ENCODE measurements at places on chromosomes 11 and 22.

- DNase-seq: no peak
These were observed 65.4 kb downstream of the MTMR3 start for GRCh38 chr22:29948385-29948769.

DNA sequence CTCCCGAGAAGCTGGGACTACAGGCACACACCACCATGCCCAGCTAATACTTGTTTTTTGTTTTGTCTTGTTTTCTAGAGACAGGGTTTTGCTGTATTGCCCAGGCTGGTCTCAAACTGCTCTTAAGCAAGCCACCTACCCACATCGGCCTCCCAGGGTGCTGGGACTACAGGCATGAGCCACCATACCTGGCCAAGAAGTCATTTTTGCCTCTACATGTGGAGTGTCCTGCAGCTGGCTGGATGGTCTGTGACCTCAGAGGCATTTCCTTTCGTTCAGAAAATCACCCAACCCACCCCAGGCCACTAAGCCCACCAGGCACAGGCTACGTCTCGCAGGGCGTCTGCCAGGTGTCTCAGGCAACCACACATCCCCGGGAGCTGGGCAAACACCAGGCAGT, 12.8 kb downstream of the SHANK2 start:
- DNase-seq: no peak

DNA sequence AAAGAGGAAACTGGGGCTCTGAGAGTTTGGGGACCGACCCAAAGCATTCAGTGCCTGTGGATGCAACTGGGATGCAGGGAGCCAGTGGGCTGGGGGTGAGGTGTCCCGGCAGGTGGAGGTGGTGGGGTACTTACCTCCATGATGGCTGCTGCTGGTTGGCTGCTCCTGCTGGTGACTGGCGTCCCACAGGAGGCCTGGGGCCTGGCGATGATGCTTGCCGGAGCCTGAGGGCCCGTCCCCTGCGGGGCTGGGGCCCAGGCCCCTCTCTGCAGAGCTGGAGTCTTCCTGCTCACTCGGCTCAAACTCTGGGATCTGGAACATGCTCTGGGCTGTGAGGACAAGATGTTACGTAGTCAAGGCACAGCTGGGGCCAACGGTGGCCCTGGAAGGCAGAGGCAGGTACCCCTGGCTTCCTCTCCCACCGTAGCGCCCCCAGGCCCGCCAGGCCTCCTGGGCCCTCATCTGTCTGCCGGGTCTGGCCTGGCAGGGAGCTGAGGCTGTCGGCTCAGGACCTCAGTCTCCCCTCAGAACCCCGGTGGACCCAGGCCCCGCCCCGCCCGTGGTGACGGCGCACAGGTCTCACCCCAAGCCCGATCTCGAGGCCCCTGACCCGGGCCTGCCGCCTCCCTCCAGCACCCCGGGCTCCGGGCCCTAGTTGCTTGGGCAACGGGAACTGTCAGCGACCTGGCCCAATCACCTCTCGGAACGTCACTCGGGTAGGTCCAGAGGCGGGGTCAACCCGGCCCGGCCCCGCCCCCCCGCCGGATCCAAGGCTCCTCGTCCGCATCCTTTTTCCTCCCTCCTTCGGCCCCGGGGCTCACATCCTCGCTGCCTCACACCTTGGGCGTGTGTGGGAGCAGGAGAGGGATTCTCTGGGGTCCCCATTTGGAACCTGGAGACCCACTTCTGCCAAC, at the start of gene BAD:
Gene BAD (minus strand): TSS at position 618 of the 914 bp plus-strand sequence. CDS start 297 bp downstream, at position 321.
- peak; percentile 92 for DNase-seq

- DNase-seq: no peak
These were observed 115.6 kb downstream of the CSTPP1 start for GRCh38 chr11:47052165-47052564.

DNA sequence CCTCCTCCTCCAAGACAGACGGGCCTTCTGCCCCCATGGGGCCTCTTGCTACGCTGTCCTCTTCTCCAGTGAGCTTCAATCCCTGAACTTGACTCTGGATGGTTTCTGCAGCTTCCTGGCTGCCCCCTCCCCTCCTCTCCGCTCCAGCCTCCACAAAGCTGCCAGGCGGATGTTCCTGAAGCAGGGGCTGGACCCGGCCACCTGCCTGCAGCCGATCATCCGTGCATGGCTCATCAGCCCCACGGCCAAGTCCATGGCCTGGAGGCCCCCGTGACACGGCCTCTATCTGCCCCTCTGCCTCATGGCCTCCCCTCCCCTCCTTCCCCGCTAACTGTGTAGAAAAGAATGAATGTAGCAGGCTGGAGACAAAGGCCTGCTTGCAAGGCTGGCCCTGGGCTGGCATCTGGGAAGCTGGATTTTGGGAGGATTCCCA, 6.8 kb upstream of the SUN2 start:
- DNase-seq: no peak

- DNase-seq: no peak
These were observed 44.8 kb downstream of the GAS2 start for GRCh38 chr11:22711071-22711770.

- peak; percentile 71 for DNase-seq
These were observed 342 bp downstream of the EFCAB6 start for GRCh38 chr22:43811777-43812148.

DNA sequence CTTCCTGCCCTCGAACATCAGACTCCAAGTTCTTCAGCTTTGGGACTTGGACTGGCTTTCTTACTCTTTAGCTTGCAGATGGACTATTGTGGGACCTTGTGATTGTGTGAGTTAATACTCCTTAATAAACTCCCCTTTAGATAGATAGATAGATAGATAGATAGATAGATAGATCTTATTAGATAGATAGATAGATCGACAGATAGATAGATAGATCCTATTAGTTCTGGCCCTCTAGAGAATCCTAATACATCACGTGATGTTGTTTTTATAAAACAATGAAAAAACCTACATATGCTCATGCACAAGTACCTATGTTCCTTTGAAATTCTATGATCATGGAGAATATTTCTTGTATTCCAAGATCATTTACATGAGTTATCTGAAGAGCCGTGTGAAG, 23.9 kb downstream of the APOBEC3H start:
- no peak for DNase-seq

- DNase-seq: peak; percentile 33
These were observed 70.3 kb upstream of the GRK2 start for GRCh38 chr11:67195971-67196456.

GRCh38 chr11:78715639-78716311, 141.1 kb upstream of the NARS2 start:
- peak; percentile 66 for DNase-seq

DNA sequence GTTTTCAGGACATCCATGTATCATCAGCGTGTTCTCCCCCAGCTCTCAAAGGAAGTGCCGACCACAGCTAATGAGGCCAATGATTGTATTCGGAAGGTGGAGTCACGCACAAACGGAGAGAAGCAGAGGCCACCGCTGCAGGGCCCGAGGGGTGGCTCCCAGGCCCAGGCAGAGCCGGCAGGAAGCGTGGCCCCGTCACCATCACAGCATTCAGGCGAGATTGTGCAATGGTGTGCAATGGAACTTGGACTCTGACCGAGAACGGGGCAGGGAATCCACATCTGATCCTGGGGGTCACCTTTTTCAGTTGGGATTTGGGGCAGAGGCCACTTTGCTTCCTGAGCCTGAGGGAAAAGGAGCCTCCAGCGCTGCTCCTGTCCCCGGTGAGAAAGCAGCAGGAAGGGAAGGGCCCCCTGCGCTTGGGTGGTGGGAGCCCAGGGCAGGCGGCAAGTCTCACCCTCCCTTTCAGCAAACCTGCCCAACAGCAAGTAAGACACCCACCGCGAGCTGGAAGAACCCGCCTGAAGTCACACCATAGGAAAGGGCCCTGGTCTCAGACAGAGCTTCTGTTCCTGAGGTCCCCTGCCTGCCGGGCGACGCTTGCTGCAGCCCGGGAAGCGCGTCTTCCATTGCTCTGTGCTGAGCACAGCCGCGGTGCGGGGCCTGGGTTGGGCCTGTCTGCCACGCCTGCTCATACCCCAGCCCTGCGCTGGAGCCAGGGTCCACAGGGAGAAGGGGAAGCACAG, 1430.7 kb downstream of the BRD1 start:
- no peak for DNase-seq

GRCh38 chr11:5059391-5059790, at the start of gene OR52E2:
Gene OR52E2 (minus strand): TSS chr11:5059627. CDS start chr11:5059627, 0 bp downstream.
- no peak for DNase-seq

- DNase-seq: peak; percentile 98
These were observed 8.2 kb upstream of the TBC1D22A start for GRCh38 chr22:46754110-46754799.

GRCh38 chr11:122488892-122489706, 166.4 kb upstream of the UBASH3B start:
- DNase-seq: no peak

DNA sequence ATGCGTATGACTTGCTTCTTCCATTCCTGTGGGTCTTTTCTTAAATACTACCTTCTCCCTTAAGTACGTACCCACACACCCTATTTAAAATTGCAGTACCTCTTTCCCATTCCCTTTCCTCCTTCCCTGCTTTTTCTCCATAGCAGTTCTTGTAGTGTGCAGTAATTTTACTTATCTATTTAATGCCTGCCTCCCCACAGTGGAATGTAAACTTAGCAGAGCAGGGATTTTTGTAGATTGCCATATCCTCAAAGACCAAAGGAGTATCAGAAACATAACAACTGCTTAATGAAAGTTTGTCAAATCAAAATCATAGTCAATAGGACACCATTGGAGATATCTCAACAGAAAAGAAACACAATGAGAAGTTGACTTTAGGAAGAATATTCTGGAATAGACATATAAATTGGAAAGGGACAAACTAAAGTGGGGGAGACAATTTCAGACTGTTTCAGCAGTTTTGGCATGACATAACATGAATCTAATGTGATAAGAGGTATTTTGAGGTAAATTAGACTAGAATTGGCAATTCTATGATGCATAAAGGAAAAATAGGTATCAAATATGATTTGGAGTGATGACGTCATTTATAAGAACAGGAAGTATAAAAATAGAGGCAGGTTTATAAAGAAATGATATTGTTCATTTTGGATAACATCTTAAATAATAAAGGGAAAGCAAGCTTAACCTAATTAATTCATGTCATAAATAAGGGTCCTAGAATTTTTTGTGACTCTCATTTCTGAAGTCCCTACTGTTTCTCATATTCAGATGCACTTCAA, 188.4 kb downstream of the SOX6 start:
- DNase-seq: no peak

DNA sequence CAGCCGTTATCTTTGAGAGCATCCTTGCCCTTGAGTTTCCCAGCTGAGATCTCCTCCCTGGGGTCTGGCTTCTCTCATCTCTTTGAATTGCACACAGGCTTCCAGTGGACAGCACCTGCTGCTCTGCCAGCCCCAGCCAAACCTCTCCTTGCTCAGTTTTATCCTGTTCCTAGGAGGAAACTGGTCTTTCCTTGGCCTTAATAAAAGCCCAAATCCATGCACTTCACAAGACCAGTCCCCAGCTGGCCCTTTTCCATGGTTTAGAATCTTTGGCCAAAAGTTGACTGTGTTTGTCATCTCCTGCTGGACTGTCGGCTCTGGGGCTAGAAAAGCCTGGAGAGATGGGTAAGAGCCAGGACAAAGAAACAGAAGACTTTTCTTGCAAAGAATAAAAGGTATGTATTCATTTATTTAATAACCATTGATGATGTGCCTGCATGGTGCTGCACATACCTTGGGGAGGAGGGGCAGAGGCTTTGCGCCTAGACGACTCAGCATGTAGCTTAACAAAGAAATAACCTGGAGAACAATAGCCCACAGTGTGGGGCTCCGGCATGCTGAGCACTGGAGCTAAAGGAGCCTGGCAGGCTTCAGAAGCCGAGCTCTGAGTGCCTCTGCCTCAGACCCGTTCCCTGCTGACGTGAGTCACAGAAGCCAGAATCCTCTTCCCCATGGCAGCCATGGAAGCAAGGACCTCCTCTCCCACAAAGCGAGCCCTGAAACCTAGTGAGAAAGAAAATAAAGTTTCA, 319.3 kb upstream of the B3GAT1 start:
- no peak for DNase-seq

GRCh38 chr11:7630002-7630401, 43.3 kb downstream of the CYB5R2 start:
- no peak for DNase-seq

DNA sequence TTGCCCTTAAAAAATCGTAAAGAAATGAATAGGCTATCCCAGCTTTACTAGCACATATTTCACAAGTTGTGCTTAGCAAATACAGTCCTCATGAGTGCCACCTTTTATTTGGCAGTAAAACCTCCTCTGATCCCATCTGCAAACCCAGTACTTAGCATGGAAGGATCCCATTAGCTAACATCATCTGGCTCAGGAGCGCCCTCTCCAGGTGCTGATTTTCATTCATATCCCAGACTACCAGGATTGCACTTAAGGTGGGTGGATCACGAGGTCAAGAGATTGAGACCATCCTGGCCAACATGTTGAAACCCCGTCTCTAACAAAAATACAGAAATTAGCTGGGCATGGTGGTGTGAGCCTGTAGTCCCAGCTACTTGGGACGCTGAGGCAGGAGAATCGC, 76.1 kb upstream of the PAX6 start:
- no peak for DNase-seq

DNA sequence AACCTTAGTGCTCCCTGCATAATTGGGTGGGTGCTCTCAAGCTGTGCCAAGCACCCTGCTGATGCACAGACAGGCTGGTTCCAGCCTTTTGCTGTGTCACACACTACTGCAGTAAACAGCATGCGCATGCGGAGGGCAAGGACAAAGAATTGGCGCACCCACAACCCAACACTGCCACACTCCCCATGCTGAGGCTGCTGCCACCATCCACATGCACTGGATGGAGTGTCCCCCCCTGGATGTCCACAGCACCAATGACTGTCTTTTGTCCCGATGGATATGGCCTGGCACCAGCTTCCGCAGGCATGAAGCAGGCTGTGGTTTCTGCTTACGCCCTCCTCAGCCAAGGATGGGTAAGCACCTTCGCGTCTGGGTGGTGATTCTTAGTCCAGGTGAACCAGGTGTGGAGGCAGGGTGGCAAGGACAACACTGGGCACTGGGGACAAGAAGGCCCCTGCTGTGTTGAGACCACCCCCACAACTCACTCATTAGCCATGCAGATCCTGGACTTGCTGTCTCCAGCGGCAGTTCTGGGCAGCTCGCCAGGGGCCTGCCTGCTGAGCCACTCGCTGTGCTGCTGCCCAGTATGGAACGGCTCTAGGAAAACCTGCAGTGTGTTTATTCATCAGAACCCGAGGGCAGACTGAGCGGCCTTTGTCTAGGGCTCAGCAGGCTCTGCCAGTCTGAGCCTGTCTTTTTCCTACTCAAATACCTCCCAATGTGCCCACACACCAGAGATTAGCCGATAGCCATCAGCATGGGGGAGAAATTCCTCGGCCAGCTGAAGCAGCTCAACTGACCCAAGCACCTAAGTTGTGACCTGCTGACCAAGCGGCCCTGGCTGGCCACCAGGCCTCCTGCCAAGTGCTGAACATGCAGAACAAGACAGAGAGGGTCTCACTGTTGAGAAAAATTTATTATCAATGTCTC, 8.2 kb upstream of the NAP1L4 start:
- peak; percentile 83 for DNase-seq

DNA sequence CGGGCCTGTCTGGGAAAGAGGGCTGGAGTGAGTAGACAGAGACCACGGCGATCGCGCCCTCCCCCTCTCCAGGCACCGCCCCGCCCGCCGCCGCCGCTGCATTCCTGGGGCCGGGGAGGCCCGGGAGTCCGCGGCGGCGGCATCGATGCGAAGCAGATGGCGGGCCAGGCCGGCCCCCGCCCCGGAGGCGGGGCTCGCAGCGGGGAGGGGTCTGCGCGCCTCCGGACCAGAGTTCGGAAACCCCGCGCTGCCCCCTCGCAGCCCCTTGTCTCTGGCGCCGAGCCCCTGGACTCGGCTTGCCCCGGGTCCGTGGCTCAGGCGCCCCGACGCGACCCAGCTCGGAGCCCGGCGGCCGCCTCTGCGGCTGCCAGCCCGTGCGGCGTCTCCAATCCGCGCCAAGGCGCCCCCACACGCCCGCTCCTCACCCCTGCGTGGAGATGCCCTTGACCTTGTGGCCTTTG, 1.3 kb downstream of the SCARF2 start:
- DNase-seq: peak; percentile 43
